ENCODE measurements at places on chromosomes 7 and 10. TPM values are rescaled to one million over a fixed set of nuclear protein-coding genes. Genes with fewer than 3 reads are reported as not detected.

DNA sequence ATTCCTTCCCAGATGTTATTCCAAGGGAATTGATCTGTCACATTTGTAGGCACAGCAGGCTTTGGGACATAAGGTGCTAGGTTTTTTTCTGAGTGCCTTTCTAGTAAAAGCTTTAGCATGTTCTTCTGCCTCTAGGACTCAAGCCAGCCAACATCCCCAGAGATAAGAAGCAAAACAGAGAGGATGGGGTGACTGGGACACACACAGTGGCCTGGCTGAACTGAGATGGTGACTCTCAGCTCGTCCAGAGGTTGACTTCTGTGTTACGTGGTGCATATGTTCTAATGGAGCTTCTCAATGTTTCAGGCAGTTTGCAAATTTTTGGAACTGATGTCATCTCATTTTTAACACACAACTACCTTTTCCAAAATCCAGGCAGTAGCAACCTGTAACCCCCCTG is 188.1 kb upstream of the CELF2 start:
- DNase-seq = no peak

- no peak for DNase-seq
Measured at GRCh38 chr10:126945351-126946030, 40.3 kb downstream of the DOCK1 start.

- DNase-seq = no peak
Measured at GRCh38 chr7:42479816-42480633, 243.0 kb upstream of the GLI3 start.

- DNase-seq = no peak
Measured at GRCh38 chr10:62852961-62853702, 37.0 kb upstream of the EGR2 start.

DNA sequence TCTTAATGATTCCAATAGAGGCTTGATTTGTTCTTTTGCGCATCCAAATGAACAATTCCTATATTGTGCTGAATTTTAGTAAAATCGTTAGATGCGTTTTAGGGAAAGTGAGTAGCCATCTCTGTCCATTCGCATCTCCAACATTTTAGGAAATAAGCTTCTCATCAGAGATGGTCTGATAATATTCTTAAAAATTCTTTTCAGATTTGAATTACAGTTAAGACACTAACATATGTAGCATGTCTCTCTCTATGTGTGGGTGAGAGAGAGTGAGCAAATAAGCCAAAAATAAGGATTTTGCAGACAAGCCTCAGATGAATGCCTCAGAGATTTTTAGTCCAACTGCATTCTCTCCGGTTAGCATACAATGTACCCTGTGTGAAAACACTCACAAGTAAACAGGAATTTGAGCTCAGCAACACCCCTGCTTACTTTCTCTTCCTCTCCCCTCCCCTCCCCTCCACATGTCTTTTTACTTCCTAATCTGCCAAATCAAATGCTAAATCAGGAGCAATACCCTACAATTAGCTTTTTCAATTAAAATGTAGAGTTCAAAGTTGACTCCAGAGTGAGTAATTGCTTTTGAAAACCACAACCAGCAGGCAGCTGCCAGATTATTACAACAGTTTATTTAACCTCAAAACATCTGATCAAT is 354.4 kb downstream of the CRPPA start:
- DNase-seq = no peak

- no peak for DNase-seq
Measured at GRCh38 chr10:13470270-13470669, 58.5 kb downstream of the BEND7 start.

- no peak for DNase-seq
Measured at GRCh38 chr7:140084972-140085371, 22.2 kb upstream of the PARP12 start.

GRCh38 chr7:1065263-1065584 is 20.9 kb downstream of the GPR146 start:
- DNase-seq = no peak

GRCh38 chr10:126277181-126277580 is 111.1 kb downstream of the ADAM12 start:
- DNase-seq = no peak

DNA sequence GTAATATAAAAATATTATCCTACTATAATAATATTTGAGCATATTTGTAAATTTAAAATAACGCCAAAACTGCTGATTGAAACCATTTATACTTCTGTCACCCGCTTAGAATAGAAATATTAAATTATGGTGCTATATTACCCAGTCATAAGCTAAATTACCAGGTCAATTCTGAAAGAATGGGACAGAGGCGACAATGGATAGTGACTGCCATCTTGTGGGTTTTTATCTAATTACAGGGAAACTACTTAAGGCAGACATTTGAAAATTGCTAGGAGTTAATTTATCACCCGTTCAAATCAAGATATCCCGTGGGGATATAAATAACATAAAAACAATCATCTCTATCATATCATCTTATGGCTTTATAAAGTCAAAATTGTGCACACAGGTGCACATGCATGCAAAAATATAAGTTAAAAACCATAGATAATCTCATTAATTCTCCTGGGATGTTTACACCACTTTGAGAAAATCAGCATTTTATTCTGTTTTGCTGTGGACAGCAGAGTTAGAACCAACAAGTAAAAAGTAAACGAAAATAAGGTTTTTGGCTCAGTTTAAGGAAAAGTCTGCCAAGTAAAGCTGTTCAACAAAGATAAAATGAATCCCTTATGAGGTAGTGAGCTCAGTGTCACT is 41.3 kb upstream of the HPSE2 start:
- no peak for DNase-seq

DNA sequence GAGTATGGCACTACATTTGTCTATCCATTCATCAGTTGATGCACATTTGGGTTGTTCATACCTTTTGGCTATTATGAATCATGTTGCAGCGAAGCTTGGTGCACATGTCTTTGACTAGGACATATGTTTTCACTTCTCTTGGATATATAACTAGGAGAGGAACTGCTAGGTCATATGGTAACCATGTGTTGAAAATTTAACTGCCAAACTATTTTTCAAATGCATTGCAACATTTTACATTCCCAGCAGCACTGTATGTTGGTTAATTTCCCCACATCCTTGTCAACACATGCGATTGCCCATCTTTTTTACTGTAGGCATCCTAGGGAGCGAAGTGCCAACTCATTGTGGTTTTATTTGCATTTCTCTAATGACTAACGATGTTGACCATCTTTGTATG is 183.4 kb downstream of the PRKCQ start:
- no peak for DNase-seq

- DNase-seq = no peak
Measured at GRCh38 chr7:27933671-27934565, 194.0 kb downstream of the TAX1BP1 start.

DNA sequence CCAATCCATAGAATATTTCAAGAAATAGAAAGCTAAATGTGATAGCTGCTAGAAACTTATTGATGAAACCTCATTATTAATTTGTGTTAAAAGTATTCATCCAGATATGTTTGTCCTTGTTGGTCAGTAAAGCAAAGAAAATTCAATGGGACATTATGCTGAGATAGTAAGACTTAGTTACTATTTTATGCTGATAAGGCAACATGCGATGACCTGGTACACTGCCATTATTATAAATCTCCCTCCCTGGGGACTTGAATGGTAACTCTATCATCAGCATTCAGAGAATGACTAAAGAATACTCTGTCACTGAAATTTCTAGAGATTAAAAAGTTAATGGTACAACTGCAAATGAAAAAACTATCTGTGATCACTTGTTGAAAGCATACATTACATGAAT is 54.9 kb downstream of the ARHGAP12 start:
- no peak for DNase-seq

DNA sequence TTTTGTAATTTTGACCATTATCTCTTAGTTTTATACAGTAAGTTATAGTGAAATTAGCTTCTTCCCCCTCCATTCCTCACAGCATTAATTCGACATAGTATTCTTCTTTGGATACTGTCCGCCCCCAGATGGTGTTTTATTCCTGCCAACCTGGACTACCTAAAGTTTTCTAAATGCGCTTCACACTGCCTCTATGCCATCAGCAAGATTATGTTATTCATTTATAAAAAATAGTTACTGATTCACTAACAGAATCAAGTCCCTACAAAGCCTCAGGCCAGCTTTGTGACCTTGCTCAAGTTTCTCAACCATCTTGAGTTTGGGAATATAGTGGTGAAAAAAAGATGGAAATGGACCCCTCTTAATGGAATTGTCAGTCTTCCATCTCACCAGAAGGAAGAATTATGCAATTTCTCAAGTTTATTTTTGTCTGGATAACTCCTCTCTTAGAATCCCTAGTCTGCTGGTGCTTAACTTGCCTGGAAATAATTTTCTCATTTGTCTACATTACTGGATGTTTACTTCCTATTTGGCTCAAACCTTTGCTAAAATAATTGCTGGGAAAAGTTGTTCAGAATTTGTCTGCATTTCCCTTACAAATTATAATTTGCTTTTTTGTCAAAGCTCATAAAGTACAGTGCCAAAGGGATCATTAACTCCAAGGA is 16.7 kb upstream of the FGL2 start:
- no peak for DNase-seq

DNA sequence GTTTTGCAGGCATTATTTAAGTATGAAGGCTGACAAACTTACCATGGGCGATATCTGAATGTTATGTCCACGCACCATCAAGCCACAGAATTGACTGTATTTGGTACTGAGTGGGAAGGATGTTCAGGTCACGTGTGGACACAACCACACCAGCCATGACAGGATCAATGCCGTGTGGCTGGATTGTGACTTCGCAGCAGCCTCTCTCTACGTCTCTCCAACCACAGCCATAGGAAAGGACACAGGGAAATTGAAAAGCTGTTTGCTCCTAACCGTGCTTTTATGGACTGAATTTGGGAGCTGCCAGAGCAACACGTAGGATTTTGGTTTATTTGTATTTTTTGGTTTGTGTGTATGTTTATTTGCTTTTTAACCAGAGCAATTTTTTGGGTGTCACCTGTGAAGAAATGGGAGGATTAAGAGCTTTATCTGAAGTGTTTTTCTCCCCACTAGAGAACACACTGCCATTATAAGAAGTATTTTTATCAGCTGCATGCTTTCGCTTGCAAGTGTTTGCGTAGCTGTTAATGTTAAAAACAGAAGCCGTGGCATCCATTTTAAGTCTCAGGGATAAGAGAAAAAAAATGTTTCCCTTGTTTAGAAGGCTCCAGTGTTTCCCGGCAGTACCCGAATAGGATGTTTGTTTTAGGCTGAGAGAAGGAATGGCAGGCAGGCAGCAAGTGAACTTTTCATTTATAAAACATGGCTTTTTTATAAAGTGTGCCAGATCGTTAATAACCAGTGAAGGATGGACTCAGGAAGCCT is 401.1 kb upstream of the NFE2L3 start:
- no peak for DNase-seq

DNA sequence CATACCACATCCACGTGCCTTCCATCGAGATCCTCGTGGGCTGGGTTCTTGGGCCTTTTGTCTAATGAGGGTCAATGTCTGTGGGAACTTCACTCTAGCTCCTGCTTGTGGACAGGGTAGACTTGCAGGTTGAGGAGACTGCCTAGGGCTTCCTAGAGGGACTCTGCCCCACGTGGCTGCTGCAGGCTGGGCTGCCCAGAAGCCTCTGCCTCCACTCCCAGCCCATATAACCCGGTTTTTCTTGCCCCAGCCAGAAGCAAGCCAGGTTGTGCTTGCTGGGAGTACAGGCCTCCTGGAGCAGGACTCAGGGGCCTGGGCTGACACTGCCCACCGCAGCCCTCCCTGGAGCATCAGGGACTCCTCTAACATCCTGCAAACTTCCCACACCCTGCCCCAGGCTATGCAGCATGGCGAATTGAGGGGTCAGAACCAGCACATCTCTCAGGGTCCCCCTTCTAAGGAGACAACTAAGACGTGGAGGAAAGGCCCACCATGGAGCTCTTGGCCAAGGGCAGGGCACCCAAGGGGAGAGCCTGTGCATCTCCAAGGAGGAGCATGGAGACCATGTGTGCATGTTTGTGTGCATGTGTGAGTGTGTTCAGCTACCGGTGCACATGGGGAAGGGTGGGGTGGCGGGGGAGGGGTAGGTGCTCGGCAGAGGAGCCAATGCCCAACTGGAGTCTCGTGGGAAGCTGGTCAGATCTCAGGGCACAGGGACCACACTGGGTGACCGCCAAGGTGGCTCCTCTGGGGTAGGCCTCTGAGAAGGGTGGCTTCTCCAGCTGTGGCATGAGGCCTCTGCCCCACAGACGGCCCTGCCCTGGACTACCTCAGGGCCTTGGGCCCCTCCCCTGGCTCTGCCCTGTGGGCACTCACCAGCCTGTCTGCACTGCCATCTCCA is 62.6 kb downstream of the RASGEF1A start:
- DNase-seq = no peak

- peak; percentile 76 for DNase-seq
Measured at GRCh38 chr10:104327745-104328645, 10.3 kb downstream of the ITPRIP start.

- DNase-seq = no peak
Measured at GRCh38 chr10:20144268-20144667, 328.0 kb downstream of the PLXDC2 start.

DNA sequence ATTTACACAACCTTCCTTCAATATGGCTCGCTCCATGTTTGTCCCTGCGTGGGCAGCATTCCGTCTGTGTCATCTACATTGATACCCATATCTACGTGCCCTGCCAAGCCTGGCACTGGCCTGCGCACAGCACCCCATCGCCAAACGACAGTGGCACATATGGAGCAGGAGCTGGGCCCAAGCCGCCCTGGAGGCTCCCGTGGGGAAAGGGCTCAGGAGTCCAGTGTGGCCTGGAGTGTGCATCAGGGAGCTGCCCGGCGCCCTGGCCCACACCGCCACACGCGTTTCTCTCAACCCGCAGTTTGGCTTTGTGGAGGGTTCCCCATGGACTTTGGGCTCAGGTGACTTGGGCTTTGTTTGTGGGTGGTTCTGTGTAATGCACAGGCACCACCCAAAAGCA is 273.2 kb downstream of the PTPRN2 start:
- no peak for DNase-seq

Gene HIP1
- polyA plus RNA-seq = 68.0 TPM

Gene AKR1C8
- 0.33 TPM for polyA plus RNA-seq

Gene FAM131B
- 1.2 TPM for polyA plus RNA-seq

Gene SPDYE16
- 4.1 TPM for polyA plus RNA-seq

Gene TMEM270
- 113 TPM for polyA plus RNA-seq

Gene CALHM1
- polyA plus RNA-seq = not detected

Gene VAX1
- polyA plus RNA-seq = 0.47 TPM

Gene ANK3
- polyA plus RNA-seq = 23.5 TPM

Gene HTR7
- 26.2 TPM for polyA plus RNA-seq

Gene SPDYE8
- polyA plus RNA-seq = 3.8 TPM

Gene MRLN
- polyA plus RNA-seq = 1.4 TPM
